ENCODE measurements at places on chromosomes 12 and 14.
A peak's percentile ranks its signal among the peaks of the same experiment; 100 is the strongest.

DNA sequence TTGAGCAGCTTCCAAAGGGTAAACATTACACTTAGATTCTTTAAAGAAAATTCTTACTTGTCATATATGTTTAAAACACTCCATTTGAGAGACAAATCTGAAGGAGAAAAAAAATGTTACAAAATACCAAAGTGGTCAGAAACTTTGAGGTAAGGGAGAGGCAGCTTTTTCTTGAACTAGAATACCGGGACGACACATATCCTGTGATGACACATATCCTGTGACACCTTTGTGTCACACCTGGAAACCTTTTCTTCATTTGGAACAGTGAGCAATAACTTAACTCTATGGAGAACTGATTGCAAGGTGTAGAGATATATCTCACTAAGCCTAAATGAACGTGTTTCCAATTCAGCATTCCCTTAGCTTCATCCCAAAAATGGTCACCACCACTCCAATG is 4.6 kb upstream of the GRIN2B start:
- no peak overlapping the region for H3K4me3 ChIP-seq
- DNase-seq: no peak
- H3K4me1 ChIP-seq: peaks cover 3% of the 10 kb centered on the region
- no peak overlapping the region for H3K27ac ChIP-seq
- H3K27me3 ChIP-seq: peaks cover 33% of the 10 kb centered on the region
- H3K36me3 ChIP-seq: peaks cover 3% of the 10 kb centered on the region

- no peaks in the 10 kb centered on the region for H3K36me3 ChIP-seq
- no peak overlapping the region for H3K4me3 ChIP-seq
- H3K4me1 ChIP-seq: no peaks in the 10 kb centered on the region
- H3K27ac ChIP-seq: no peak overlapping the region
These were observed 115.9 kb upstream of the TBX3 start for GRCh38 chr12:114799574-114800487.

DNA sequence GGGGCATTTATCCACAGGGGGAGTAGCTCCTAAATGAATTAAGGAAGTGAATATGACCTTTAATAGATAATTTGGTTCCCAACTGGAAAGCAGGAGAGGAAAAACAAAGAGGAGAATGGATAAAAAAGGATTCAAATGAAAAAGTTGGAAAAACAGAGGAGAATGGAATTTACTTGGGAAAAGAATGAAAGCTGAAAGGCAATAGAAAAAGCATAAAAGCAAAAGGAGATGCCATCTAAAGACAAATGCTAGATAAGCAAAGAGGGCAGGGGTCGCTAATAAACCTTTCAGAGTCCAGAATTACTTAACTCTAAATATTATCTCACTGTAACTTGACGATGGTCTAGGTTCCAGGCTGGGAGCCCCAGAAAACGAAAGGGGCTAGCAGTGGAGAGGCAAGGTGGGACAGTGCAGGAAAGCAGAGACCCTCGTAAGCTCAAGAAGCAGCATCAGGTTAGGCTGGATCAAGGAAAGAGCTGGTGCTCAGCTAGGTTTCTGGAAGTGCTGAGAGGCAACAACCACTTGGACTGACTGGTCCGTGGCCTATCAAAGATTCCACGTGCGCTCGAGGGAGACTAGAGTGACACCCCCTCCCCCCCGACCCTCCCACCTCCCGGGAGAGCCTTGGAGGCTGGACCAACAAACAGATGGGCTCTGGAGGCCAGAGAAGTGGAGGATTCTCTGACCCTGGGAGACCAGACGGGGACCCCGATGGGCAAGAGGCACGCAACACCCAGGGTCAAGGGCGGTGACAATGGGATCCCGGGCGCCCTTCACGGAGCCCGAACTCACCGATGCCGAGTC is 1.2 kb downstream of the SLC2A13 start:
- H3K36me3 ChIP-seq: no peaks in the 10 kb centered on the region
- peak overlapping the region; percentile 93 for H3K4me3 ChIP-seq
- peak overlapping the region; percentile 3 for H3K27ac ChIP-seq

- no peaks in the 10 kb centered on the region for H3K27me3 ChIP-seq
- no peak overlapping the region for H3K4me3 ChIP-seq
- peaks cover 8% of the 10 kb centered on the region for H3K36me3 ChIP-seq
- DNase-seq: no peak
- peaks cover 29% of the 10 kb centered on the region for H3K4me1 ChIP-seq
- peak overlapping the region; percentile 91 for H3K27ac ChIP-seq
These were observed 8.5 kb upstream of the MYL6B start for GRCh38 chr12:56143870-56144269.
